ENCODE measurements at places on chromosomes 11 and 22. TPM values are rescaled to one million over a fixed set of nuclear protein-coding genes. Genes with fewer than 3 reads are reported as not detected.

The APLNR gene
- not detected for total RNA-seq

- DNase-seq = no peak
- no peak overlapping the region for H3K4me3 ChIP-seq
- H3K36me3 ChIP-seq = peaks cover 41% of the 10 kb centered on the region
- H3K4me1 ChIP-seq = peaks cover 52% of the 10 kb centered on the region
These were observed 90.9 kb downstream of the MICAL2 start for GRCh38 chr11:12200991-12201985.

The PLA2G3 gene
- not detected for total RNA-seq

The EIF3L gene
- total RNA-seq = 656 TPM

The CYP2D6 gene
- 1.6 TPM for total RNA-seq

GRCh38 chr11:134289167-134289566 lies 13.0 kb downstream of the GLB1L3 start:
- peaks cover 7% of the 10 kb centered on the region for H3K36me3 ChIP-seq
- DNase-seq = no peak
- H3K27ac ChIP-seq = no peak overlapping the region
- no peaks in the 10 kb centered on the region for H3K27me3 ChIP-seq
- no peak overlapping the region for H3K4me3 ChIP-seq

- H3K27ac ChIP-seq = no peak overlapping the region
- no peaks in the 10 kb centered on the region for H3K36me3 ChIP-seq
- no peak overlapping the region for H3K4me3 ChIP-seq
- no peaks in the 10 kb centered on the region for H3K27me3 ChIP-seq
- H3K4me1 ChIP-seq = no peaks in the 10 kb centered on the region
These were observed 20.5 kb upstream of the GRIA4 start for GRCh38 chr11:105589346-105589745.

DNA sequence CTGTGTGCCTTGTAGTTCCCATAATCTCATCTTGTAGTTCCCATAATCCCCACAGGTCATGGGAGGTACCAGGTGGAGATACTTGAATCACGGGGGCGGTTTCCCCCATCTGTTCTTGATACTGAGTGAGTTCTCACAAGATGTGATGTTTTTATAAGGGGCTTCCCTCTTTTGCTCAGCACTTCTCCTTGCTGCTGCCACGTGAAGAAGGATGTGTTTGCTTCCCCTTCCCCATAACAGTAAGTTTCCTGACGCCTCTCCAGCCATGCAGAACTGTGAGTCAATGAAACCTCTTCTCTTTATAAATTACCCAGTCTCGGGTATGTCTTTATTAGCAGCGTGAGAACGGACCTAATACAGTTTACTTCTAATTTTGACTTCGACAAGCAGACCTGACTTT lies 14.0 kb upstream of the SMIM38 start:
- DNase-seq = no peak
- H3K36me3 ChIP-seq = peaks cover 10% of the 10 kb centered on the region
- H3K4me3 ChIP-seq = no peak overlapping the region

- H3K27me3 ChIP-seq = no peaks in the 10 kb centered on the region
- no peak overlapping the region for H3K4me3 ChIP-seq
- no peak for DNase-seq
- no peaks in the 10 kb centered on the region for H3K36me3 ChIP-seq
These were observed 36.4 kb downstream of the RTN4R start for GRCh38 chr22:20231514-20232236.

The ZNF280A gene
- total RNA-seq = not detected

DNA sequence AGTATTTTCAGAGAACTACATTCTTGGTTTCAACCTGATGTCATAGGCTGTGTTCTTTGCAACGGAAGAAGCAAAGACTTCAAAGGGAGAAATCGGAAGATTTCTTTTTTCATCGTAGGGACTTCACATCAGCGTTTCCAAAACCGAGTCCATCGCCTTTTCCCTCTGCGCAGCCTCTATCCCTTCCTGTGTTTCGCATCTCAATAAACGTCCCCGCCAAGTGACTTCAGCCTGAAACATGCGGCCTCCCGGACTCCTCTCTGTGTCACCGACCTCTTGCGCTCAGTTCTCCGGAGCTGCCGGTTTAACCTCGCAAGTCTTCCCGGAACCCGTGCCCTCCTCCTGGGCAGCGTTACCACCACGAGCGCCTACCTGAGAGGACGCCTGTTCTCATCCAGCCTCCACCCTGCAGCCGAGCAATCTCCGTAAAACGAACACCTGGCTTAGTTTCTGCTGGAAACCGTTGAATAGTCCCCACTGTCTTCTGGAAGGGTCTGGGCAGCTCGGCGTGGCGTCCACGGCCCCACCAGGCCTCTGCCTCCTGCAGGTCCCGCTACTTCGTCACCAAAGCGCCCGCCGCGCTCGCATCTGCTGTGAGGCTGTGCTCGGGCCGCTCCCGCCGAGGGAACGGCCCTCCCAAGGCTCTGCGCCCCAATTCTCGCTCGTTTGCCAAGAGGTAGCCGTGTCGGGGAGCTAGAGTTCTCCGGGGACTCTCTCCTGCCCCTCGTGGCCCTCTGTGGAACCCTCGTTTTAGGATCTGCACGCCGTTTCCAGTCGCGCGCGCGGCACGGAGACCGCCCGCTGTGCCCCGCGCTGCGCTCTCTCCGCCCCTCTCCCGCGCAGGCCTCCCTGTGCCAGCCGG lies at the start of gene GLB1L3:
Gene GLB1L3 (plus strand): TSS at position 846 of the 862 bp plus-strand sequence. CDS start 362 bp downstream, outside the sequence.
- DNase-seq = peak; percentile 84
- H3K27me3 ChIP-seq = peaks cover 9% of the 10 kb centered on the region
- peak within 1 kb of the TSS; percentile 87 for H3K4me3 ChIP-seq
- H3K27ac ChIP-seq = peak within 1 kb of the TSS; percentile 95

GRCh38 chr11:66844496-66845142 lies 1.4 kb downstream of the RCE1 start:
- H3K27ac ChIP-seq = peak overlapping the region; percentile 94

- no peak for DNase-seq
- no peak overlapping the region for H3K27ac ChIP-seq
- peaks cover 15% of the 10 kb centered on the region for H3K27me3 ChIP-seq
- peaks cover 14% of the 10 kb centered on the region for H3K4me1 ChIP-seq
- no peak overlapping the region for H3K4me3 ChIP-seq
These were observed 91.7 kb downstream of the PDE2A start for GRCh38 chr11:72582206-72583176.

- H3K4me1 ChIP-seq = peaks cover 14% of the 10 kb centered on the region
- peaks cover 18% of the 10 kb centered on the region for H3K27me3 ChIP-seq
- H3K27ac ChIP-seq = no peak overlapping the region
- H3K4me3 ChIP-seq = no peak overlapping the region
- no peaks in the 10 kb centered on the region for H3K36me3 ChIP-seq
- DNase-seq = no peak
These were observed 4.0 kb upstream of the L3MBTL2 start for GRCh38 chr22:41201141-41201540.

- no peak for DNase-seq
- no peak overlapping the region for H3K27ac ChIP-seq
- peak overlapping the region; percentile 93 for H3K4me3 ChIP-seq
- H3K27me3 ChIP-seq = no peaks in the 10 kb centered on the region
These were observed 471 bp upstream of the CEP126 start for GRCh38 chr11:101914341-101914737.

- DNase-seq = no peak
- no peak overlapping the region for H3K4me3 ChIP-seq
- H3K27ac ChIP-seq = no peak overlapping the region
- peaks cover 6% of the 10 kb centered on the region for H3K27me3 ChIP-seq
- H3K36me3 ChIP-seq = no peaks in the 10 kb centered on the region
These were observed 41.2 kb downstream of the WNT11 start for GRCh38 chr11:76164861-76165751.

DNA sequence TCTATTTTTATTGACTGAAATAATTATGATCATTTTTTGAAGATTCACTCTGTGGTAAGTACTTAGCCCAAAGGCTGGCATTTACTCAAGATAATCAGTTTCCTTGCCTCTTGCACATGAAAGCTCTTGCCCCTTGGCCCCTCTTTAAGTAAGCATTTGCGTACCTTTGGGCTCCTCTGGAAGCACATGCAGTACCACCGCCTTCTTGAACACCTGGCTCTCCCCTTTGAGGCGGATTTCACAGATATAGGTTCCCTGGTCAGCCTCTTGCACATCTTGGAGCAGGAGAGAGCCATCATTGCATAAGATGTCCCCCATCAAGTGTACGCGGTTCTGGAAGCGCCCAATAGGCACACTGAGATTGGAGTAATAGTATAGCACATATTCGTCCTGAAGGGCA lies 14.5 kb downstream of the JAML start:
- DNase-seq = no peak
- peak overlapping the region; percentile 51 for H3K27ac ChIP-seq
- peaks cover 61% of the 10 kb centered on the region for H3K36me3 ChIP-seq
- H3K4me3 ChIP-seq = peak overlapping the region; percentile 15
- peaks cover 87% of the 10 kb centered on the region for H3K4me1 ChIP-seq
- no peaks in the 10 kb centered on the region for H3K27me3 ChIP-seq

- no peak overlapping the region for H3K4me3 ChIP-seq
- no peaks in the 10 kb centered on the region for H3K4me1 ChIP-seq
- no peak for DNase-seq
- H3K27me3 ChIP-seq = no peaks in the 10 kb centered on the region
- peaks cover 5% of the 10 kb centered on the region for H3K36me3 ChIP-seq
These were observed 252.6 kb downstream of the BRD1 start for GRCh38 chr22:49574881-49575702.

DNA sequence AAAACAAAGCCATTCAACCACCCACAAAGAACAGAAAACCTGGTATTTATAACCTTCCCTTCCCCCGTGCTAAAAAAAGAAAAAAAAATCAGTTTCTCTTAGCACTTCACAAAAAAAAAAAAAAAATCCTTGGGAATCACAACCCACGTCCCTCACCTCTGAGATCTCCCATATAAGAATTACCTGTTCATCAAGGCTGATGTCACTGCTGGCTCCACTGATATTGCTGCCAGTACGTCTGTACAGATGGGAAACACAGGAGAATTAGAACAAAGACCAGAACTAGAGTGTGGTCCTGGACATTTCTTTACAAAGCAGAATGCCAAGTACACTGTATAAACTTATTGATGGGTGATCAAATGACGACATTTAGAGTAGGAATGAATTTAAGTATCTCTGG lies 14.9 kb downstream of the OSBP start:
- peaks cover 35% of the 10 kb centered on the region for H3K36me3 ChIP-seq
- no peak overlapping the region for H3K4me3 ChIP-seq
- H3K27ac ChIP-seq = no peak overlapping the region
- no peak for DNase-seq

The SGSM1 gene
- not detected for total RNA-seq

The APOBEC3B gene
- total RNA-seq = 3.4 TPM

GRCh38 chr11:75809991-75810390 lies 5.0 kb upstream of the UVRAG start:
- H3K36me3 ChIP-seq = no peaks in the 10 kb centered on the region
- H3K27me3 ChIP-seq = no peaks in the 10 kb centered on the region

GRCh38 chr11:33383075-33383919 lies 126.1 kb downstream of the HIPK3 start:
- no peak for DNase-seq
- H3K36me3 ChIP-seq = no peaks in the 10 kb centered on the region
- H3K4me1 ChIP-seq = no peaks in the 10 kb centered on the region
- H3K4me3 ChIP-seq = no peak overlapping the region
- H3K27ac ChIP-seq = no peak overlapping the region

GRCh38 chr11:60984149-60984548 lies 12.7 kb downstream of the CD6 start:
- H3K4me3 ChIP-seq = peak overlapping the region; percentile 75
- H3K27ac ChIP-seq = peak overlapping the region; percentile 93
- no peaks in the 10 kb centered on the region for H3K27me3 ChIP-seq
- no peak for DNase-seq

DNA sequence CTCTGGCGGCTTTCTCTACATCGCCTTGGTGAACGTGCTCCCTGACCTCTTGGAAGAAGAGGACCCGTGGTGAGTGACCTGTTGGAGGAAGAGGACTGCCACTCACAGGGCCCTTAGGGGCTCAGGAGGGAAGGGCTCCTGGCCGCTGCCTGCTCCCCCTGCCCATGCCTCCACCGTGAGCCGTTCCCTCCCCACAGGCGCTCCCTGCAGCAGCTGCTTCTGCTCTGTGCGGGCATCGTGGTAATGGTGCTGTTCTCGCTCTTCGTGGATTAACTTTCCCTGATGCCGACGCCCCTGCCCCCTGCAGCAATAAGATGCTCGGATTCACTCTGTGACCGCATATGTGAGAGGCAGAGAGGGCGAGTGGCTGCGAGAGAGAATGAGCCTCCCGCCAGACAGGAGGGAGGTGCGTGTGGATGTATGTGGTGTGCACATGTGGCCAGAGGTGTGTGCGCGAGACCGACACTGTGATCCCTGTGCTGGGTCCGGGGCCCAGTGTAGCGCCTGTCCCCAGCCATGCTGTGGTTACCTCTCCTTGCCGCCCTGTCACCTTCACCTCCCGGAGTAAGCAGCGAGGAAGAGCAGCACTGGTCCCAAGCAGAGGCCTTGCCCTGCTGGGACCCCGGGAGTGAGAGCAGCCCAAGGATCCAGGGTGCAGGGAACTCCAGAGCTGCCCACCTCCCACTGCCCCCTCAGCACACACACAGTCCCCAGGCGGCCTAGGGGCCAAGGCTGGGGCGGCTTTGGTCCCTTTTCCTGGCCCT lies 6.9 kb downstream of the SLC39A13 start:
- peak overlapping the region; percentile 38 for H3K27ac ChIP-seq
- peaks cover 16% of the 10 kb centered on the region for H3K36me3 ChIP-seq
- H3K4me3 ChIP-seq = no peak overlapping the region
- DNase-seq = no peak
- H3K27me3 ChIP-seq = no peaks in the 10 kb centered on the region
- peaks cover under 1% of the 10 kb centered on the region for H3K4me1 ChIP-seq

DNA sequence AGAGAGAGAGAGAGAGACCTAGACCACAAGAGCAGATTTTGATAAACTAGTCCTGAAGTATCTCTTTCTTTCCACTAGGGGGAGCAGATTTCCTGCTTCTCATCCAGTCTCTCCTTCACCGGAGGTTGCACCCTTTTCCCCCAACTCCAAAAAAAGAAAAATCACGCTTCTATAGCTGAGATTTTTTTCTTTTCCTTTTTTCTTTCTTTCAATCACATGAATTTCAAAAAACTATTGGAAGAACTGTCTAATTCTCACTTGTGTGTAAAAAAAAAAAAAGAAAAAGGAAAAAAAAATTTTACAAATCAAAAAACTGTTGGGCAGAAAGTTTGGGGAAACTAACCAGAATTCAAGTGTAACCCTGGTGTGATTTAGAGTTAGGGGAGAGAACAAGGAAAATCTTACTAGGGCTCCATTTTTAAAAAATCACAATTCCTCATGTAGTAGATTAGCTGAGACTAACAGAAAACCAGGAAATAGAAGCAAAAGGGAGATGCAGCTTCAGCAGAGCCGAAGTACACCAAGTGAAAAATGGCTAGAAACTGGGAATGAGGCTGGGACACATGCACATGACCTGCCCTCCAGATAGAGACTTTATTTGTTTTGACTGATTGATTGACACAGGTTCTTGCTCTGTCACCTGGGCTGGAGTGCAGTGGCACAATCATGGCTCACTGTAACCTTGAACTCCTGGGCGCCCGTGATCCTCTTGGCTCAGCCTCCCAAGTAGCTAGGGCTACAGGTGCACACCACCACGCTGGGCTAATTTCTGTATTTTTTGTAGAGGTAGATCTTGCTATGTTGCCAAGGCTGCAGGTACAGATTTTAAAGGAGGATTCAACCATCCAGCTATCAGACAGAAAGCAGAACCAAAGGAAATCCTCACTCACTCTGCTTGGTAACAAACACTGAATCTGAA lies 27.1 kb downstream of the SDHD start:
- H3K36me3 ChIP-seq = no peaks in the 10 kb centered on the region
- no peak overlapping the region for H3K27ac ChIP-seq
- no peak overlapping the region for H3K4me3 ChIP-seq
- no peaks in the 10 kb centered on the region for H3K27me3 ChIP-seq
- peaks cover 15% of the 10 kb centered on the region for H3K4me1 ChIP-seq
